ENCODE measurements at places on chromosomes 11 and 22.

DNA sequence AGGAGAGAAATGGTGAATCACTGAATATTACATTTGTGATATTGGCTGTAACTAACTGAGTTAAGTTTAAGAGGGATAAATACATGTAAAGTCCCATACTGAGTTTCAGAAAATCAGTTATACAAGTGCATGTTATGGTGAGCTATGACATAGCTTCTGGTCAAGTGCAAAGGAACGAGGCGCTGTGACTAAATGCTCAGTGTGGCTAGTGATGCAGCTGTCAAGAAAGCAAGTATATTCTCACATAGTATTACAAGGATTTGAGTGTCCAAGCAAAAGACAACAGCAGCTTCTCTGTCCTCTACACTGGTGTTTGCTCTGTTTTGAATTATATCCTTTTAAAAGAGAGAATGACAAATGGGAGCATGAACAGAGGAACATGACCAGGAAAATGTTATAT lies 40.1 kb downstream of the CSRP3 start:
- DNase-seq: no peak

GRCh38 chr22:36234919-36235318 lies 4.4 kb downstream of the APOL2 start:
- DNase-seq: peak; percentile 44

- DNase-seq: no peak
Measured at GRCh38 chr11:130847517-130847916, 68.8 kb downstream of the SNX19 start.

DNA sequence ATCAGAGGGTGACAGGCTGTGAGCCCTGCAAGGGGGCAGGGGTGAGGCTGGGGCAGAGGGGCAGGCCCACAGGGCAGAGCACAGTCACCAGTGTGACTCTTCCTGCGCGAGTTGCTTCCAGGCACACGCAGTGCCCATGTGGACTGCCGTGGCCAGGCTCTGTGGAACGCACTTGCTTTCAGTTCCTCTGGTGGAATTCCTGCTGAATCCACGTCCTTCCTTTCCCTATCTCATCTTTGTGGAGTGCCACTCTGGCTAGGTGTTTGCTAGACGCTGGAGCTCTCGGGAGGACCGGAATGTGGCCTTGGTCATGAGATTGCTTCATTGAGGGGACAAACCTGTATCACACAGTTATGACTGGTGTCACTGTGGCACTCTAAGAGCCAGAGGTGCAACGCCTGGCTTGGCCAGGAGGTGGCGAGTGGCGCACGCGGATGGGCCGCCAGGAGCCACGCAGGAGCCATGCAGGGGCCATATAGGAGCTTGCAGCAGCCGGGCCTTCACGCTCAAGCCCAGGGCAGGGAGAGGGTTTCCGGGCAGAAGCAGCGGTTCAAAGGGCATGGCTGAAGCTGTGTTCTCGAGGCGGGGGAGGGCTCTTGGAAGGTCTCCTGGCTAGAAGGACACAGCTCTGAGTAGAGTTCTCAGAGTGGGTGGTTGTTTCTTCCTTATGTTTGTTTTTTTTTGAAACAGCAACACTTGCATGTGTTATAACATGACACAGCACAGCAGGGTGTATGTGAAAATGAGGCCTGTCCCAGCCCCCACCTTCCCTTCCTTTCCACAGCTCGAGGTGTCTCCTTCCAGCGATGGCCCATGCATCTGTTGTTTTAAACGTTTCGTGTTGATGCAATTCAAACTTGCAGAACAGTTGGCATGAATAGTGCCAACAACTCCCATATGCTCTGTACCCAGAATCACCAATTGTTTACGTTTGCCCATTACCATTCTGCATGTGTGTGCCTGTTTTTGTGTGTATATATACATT lies 36.2 kb downstream of the TBC1D22A start:
- DNase-seq: peak; percentile 92

GRCh38 chr22:38214302-38215056 lies 12.7 kb downstream of the MAFF start:
- peak; percentile 77 for DNase-seq

DNA sequence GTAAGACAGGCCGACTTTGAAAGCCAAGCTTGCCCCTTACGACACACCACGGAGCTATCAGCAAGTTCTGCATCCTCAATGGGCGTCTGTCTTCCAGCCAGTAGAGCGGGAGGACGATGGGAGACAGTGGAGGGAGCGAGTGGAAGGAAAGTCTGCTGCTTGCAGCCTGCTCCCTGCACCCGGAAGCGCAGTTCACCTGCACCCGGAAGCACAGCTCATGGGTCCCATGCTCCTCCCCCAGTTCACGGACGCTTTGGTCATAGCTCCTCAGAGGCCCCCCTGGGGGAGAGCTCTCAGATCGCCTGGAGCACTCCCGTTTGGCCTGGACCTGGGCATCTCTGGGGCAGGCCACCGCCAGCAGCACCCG lies 51.3 kb downstream of the FBLN1 start:
- DNase-seq: no peak

- DNase-seq: no peak
Measured at GRCh38 chr22:46105494-46106278, 44.6 kb upstream of the PPARA start.

DNA sequence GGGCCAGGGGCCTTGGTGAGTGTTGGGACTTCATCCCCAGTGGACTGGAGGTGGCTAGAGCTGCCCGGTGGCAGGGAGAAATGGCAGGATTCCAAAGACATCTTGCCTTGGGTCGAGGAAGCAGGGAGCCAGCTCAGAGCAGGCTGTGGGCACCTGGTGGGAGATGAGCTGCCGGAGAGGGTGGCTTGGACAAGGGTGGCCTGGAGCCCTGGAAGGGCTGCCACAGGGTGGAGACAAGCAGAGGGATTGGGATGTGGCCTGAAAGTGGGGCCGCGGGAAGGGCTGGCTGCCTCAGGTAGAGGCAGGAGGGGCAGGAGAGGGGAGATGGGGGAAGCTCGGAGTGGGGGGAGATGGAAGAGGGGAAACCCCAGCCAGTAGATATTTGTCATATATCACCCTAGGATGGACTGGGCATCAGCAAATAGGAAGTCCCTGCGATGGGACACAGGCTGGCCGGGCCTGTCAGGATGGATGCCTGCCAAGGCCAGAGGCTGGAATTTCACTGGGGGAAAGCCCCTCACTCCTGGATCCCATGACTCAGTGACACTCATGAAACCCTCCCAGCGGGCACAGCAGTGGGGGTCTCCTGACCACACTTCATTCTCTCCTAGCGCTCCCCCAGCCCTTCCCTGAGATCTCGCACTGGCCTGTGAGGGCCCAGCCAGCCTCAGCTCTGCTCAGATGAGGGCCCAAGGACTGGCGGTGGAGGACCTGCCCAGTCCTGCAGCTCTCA lies 72.0 kb upstream of the SHISAL1 start:
- DNase-seq: no peak

DNA sequence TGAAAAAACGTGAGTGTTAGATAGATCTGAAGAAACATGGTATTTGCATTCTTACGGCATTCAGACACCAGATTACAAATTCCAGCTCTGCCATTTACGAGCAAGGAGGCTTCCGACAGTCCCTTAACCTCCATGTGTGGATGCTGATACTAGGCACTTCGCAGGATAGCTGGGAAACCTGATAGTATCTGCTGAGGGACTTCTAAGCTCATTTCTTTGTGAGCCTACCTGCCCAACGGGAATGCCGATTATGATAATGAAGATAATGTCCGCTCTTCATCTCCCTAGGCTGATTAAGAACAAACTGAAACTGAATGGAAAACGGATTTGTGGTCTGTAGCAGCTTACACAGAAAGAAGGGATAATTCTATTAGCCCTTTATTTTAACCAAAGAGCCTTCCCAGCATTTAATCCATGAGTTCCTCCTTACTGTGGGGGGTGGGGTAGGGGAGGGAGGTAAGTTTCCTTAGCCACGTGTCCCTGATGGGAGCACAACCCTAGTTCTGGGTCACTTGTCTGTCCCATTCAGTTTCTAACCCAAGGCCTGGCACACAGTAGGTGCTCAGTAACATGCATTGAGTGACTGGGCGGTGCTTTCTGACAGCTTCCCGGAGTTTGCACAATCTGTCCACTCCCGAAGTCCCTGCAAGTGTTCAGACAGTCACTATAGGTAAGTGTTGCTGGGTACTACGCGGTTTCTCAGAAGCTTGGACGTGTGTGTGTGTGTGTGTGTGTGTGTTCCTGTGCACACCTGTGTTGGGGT lies 39.2 kb downstream of the CD6 start:
- no peak for DNase-seq

- no peak for DNase-seq
Measured at GRCh38 chr11:110472858-110473257, 43.1 kb downstream of the FDX1 start.

GRCh38 chr22:44131412-44131811 lies 49.3 kb upstream of the PARVG start:
- DNase-seq: no peak

- no peak for DNase-seq
Measured at GRCh38 chr11:92675303-92675702, 294.1 kb upstream of the MTNR1B start.

GRCh38 chr11:22433094-22433455 lies 94.9 kb downstream of the SLC17A6 start:
- DNase-seq: no peak

DNA sequence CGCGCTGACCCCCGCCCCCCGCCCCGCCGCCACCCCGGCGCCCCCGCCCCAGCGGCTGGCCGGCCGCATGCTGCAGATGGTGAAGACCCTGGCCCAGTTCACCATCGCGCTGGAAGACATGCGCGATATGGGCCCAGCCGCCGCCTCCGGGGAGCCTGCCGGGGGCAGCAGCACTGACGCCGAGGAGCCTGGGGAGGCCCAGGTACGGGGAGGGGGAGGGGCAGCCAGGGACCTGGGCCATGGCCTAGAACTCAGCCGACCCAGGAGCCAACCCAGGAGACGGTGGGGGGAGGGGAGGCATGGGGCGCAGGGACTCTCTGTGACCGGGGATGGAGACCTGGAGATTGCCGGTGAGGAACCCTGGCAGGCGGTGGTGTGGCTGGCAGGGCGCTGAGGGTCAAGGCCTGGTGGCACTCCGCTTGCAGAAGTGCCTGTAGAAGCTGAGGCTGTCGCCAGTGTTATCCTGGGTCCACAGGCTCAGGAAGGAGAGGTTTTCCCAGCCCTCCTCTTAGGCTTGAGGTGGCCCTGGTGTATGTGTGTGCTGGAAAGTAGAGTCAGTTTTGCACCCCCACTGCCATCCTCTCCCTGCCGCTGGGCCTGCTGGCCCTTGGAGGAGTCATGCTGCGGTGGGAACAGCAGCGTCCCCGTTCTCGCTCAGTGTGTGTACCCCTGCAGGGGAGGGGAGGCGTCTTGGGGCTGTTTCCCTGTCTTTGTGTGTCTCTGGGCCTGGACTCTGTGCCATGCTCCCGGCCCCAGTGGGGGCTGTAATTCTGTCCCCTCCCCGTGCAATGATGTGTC lies 32.9 kb upstream of the RELT start:
- DNase-seq: no peak

GRCh38 chr11:110289472-110289871 lies 6.9 kb downstream of the RDX start:
- DNase-seq: no peak

- no peak for DNase-seq
Measured at GRCh38 chr11:445765-446588, 4.1 kb upstream of the PTDSS2 start.

DNA sequence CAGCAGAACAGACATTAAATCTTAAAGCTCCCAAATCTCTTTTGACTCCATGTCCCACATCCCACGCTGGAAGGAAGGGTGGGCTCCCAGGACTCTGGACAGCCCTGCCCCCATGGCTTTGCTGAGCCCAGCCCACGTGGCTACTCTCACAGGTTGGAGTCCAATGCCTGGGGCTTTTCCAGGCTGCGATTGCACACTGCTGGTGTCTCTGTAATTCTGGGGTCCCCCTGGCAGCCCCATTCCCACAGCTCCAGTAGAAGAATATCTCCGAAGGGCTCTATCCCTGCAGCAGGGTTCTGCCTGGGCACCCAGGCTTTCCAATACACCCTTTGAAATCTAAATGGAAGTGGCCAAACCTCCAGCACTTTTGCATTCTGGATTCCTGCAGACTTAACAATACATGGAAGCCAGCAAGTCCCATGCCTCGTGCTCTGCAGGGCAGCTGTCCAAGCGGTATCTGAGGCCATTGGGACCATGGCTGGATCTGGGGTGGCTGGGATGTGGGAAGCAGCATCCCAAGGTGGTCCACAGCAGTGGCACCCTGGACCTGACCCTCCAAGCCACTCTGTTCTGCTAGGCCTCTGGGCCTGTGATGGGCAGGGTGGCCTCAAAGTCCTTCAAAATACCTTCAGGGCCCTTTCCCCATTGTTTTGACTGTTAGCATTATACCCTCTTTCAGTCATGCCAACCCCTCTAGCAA lies 47.9 kb upstream of the TH start:
- DNase-seq: no peak

DNA sequence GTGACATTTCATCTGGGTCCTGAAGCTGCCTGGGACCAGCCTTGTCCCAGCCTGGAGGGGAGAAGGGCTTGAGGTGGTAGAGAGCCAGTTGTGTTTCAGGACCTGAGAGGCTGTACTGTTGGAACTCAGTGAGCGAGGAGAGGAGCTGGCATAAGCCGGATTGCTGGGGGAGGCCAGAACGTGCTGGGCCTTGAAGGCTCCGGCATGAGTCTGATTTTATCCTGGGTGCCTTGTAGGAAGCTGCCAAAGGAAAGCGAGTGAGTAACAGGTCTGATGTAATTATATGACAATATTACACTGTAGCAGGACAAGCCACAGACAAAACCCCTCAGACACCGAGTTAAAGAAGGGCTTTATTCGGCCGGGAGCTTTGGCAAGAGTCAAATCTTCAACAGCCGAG lies 17.2 kb downstream of the AP2A2 start:
- DNase-seq: no peak

- peak; percentile 77 for DNase-seq
Measured at GRCh38 chr11:130070109-130070845, 583 bp downstream of the APLP2 start.

DNA sequence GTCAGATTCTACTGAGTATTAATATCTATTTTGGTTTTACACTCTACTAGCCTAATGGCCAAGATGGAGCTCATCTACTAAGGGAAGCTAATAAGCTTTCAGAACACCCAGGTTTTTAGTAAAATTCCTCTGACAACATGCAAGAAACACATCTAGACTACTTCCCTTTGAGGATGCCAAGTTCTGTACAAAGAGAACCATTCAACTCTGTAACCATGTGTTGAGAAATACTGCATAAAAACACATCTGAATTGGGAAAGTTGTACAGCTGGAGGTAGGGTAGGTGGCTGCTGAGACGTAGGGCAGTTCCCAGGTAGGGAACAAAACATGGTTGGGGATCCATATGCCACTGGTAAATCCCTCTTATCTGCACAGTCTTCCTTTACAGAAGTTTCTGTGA lies 66.2 kb downstream of the SC5D start:
- DNase-seq: no peak

GRCh38 chr11:78019808-78020207 lies 3.3 kb downstream of the KCTD14 start:
- DNase-seq: no peak

- no peak for DNase-seq
Measured at GRCh38 chr11:12243911-12244550, 133.3 kb upstream of the PARVA start.

DNA sequence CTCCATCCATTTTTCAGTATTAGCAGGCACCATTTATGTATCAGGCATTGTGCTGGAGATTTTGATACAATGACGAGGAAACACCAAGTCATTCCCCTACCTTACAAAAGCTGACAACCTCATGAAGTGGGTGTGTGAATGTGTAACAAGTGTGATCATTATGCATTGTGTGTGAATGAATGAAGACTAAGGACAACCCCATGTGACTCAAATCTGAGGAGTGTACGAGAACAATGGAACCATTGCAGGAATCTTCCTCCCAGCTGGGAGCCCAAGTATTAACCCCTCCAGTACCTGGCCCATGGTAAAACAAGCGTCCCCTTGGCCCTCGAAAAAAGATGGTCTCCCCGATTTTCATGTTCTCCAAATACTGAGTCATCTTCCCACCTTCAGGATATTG lies 4.4 kb downstream of the CYB5R2 start:
- DNase-seq: no peak

- DNase-seq: no peak
Measured at GRCh38 chr11:32388871-32389770, 46.2 kb downstream of the WT1 start.
